A549 treated with RU486 at 1 μM for 4 hours (cell line): ENCODE measurements at places on chromosomes 7 and 10. TPM values are rescaled to one million over a fixed set of nuclear protein-coding genes. Genes with fewer than 3 reads are reported as not detected.

EPDR1 gene
- 58.4 to 84.3 TPM (median 80.8 TPM) in 5 replicates for total RNA-seq

C10orf62 gene
- total RNA-seq = not detected in 5 replicates

FGL2 gene
- not detected in 5 replicates for total RNA-seq

SLC18A3 gene
- total RNA-seq = not detected in 5 replicates

IFRD1 gene
- 24.9 to 36.9 TPM (median 33.0 TPM) in 5 replicates for total RNA-seq

CACNA2D1 gene
- 3.8 to 12.4 TPM (median 7.7 TPM) in 5 replicates for total RNA-seq

VWDE gene
- total RNA-seq = 0.18 to 0.99 TPM (median 0.40 TPM) in 5 replicates

SNX13 gene
- total RNA-seq = 12.9 to 19.7 TPM (median 15.3 TPM) in 5 replicates

ITIH5 gene
- 0.03 to 0.13 TPM (median 0.08 TPM) in 3 of 5 replicates, not detected in the others for total RNA-seq

RNF133 gene
- not detected in 5 replicates for total RNA-seq

ADRA2A gene
- 0.05 to 0.07 TPM (median 0.06 TPM) in 4 of 5 replicates, not detected in the other for total RNA-seq

TMEM196 gene
- total RNA-seq = not detected in 5 replicates

CCL24 gene
- 0.53 TPM in 1 of 5 replicates, not detected in the others for total RNA-seq

SPDYE1 gene
- not detected in 5 replicates for total RNA-seq

AZGP1 gene
- 0.27 TPM in 1 of 5 replicates, not detected in the others for total RNA-seq

NRCAM gene
- 51.0 to 98.3 TPM (median 91.5 TPM) in 5 replicates for total RNA-seq

C7orf33 gene
- total RNA-seq = not detected in 5 replicates

HTR5A gene
- not detected in 5 replicates for total RNA-seq

ACSM6 gene
- total RNA-seq = not detected in 5 replicates

DNAH11 gene
- 0.04 to 0.41 TPM (median 0.23 TPM) in 5 replicates for total RNA-seq

MET gene
- total RNA-seq = 57.3 to 103 TPM (median 96.4 TPM) in 5 replicates

HNRNPH3 gene
- total RNA-seq = 172 to 258 TPM (median 215 TPM) in 5 replicates

PLEKHA8 gene
- 3.9 to 6.4 TPM (median 5.7 TPM) in 5 replicates for total RNA-seq

DNA2 gene
- 6.0 to 11.1 TPM (median 9.7 TPM) in 5 replicates for total RNA-seq

SUGCT gene
- 0.67 to 1.8 TPM (median 1.2 TPM) in 5 replicates for total RNA-seq

INHBA gene
- total RNA-seq = 0.82 to 1.7 TPM (median 1.1 TPM) in 5 replicates

TAC1 gene
- total RNA-seq = not detected in 5 replicates

HNRNPA2B1 gene
- total RNA-seq = 990 to 1,517 TPM (median 1,279 TPM) in 5 replicates

ASAH2 gene
- total RNA-seq = 1.7 to 3.2 TPM (median 2.0 TPM) in 5 replicates

ARHGEF35 gene
- total RNA-seq = 0.22 to 0.59 TPM (median 0.26 TPM) in 5 replicates

COL28A1 gene
- total RNA-seq = 0.33 to 0.99 TPM (median 0.49 TPM) in 5 replicates

TRIM73 gene
- 1.2 to 2.9 TPM (median 1.9 TPM) in 5 replicates for total RNA-seq

SLC39A12 gene
- total RNA-seq = not detected in 5 replicates

SFMBT2 gene
- total RNA-seq = 5.9 to 11.0 TPM (median 10.8 TPM) in 5 replicates

PRRT4 gene
- total RNA-seq = 0.17 to 0.81 TPM (median 0.41 TPM) in 5 replicates

ZNF485 gene
- 1.3 to 1.9 TPM (median 1.7 TPM) in 5 replicates for total RNA-seq

GFRA1 gene
- total RNA-seq = 8.6 to 11.3 TPM (median 9.3 TPM) in 5 replicates

SLC13A1 gene
- not detected in 5 replicates for total RNA-seq

ADCYAP1R1 gene
- total RNA-seq = 0.05 to 0.12 TPM (median 0.08 TPM) in 3 of 5 replicates, not detected in the others

HOXA9 gene
- total RNA-seq = 0.49 to 0.76 TPM (median 0.58 TPM) in 5 replicates

OR6B1 gene
- not detected in 5 replicates for total RNA-seq

ZNF467 gene
- 0.78 to 2.0 TPM (median 1.1 TPM) in 5 replicates for total RNA-seq

FAM25A gene
- not detected in 5 replicates for total RNA-seq

PPP1R9A gene
- total RNA-seq = 2.8 to 4.5 TPM (median 4.3 TPM) in 5 replicates

MYOZ1 gene
- total RNA-seq = not detected in 5 replicates
